ENCODE measurements at places on chromosomes 5 and 9.

DNA sequence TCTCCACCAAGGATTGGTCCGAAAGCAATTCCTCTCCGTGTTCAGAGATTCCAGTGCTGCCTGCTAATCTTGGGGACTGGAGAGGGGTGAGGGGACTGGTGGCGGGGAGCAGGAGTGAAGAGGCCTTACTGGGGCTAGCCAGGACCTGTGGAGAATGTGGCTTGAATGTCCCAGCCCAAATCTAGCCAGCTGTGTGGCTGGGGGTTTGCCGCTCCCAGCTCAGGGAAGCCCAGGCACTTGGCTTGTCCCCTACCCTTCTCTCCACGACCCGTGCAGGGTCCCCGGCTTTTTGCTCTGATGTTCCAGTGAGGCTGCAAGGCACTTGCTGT lies 2.4 kb downstream of the N4BP3 start:
- DNase-seq: no peak

DNA sequence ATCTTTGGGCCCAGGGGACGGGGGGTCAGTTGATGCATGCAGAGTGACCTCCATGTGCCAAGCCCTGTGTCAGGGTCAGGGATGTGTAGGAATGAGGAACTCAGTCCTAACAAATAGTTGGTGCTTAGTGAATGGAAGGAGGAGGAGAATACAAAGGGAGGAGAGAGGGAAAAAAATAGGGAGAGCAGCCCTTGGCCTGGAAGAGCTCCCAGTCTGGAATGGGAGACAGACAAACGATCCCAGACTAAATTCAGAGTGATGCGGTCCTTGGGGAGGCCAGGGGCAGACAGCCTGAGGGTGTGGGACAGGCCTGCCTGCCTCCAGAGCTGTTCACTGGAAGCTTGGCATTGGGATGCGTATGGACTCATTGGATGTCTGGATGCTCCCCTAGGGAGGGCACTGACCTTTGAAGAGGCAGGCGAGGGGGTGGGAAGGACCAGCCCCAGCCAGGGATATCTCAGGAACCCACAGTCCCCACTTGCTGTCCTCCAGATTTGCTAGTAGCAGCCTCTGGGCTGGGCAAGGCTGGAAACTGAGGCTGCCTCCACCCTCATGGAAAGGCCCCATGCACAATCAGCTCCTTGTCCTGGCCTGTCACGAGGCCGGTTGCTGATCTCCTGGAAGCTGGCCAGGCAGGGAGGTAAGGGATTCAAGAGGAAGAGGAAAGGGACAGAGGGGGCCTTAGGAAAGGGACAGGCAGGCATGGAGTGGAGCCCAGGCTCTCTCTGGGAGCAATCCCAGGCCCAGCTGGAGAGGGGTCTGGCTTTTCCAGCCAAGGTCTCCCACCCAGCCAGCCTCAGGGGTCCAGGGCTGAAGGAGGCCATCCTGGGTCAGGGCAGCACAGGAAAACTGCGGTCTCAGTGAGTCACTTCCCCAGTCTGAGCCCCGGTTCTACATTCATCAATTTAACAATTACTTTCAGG lies 69.0 kb upstream of the GGTA1 start:
- no peak for DNase-seq

- DNase-seq: no peak
Observed at GRCh38 chr9:72564479-72565281, 43.3 kb downstream of the TMC1 start.

DNA sequence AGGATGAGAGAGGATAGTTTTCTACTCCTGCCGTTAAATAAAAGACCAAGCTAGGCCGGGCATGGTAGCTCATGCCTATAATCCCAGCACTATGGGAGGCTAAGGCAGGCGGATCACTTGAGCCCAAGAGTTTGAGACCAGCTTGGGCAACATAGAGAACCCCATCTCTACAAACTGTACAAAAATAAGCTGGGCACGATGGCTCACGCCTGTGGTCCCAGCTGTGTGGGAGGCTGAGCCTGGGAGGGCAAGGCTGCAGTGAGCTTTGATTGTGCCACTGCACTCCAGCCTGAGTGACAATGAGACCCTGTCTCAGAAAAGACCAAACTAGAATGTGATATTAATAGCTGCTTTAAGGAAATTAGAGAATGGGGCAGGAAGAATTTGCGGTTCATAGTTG lies 158.4 kb downstream of the NIPBL start:
- no peak for DNase-seq

DNA sequence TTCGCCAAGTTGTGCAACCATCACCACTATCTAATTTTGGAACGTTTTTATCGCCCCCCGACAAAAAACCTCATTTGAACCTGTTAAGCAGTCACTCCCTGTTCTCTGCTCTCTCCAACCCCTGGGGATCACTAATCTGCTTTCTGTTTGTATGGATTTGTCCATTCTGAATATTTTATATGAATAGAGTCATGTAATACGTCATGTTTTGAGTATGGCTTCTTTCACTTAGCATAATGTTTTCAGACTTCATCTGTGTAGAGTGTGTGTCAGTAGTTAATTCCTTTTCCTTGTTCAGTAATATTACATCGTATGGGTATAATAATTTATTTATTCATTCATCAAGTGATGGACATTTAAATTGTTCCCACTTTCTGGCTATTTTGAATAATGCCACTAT lies 232.2 kb downstream of the SMARCA2 start:
- DNase-seq: no peak

DNA sequence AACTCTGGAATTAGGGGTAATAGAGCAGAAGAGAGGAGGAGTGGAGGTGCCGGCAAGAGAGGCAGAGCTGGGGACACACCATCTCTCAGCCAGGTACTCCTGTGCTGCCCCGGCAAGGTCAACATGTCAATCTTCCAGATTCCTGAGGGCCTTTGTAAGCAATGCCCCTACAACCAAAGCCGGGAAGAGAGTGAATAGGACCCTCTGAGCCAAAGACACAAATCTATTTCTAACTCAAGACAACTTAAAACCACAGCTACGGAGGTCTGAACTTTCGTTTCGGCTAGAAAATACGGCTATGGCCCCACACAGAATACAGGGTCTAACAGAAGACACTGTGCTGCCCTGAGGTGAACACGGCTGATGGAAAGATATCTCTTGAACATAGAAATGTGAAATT lies 66.6 kb downstream of the SERINC5 start:
- no peak for DNase-seq

GRCh38 chr9:74963056-74963455 lies 10.3 kb upstream of the C9orf40 start:
- no peak for DNase-seq
